ENCODE measurements at places on chromosomes 6 and 20.

- DNase-seq = no peak
Measured at GRCh38 chr6:105995391-105995865, 90.7 kb upstream of the PRDM1 start.

GRCh38 chr6:121865811-121866210 is 430.4 kb downstream of the GJA1 start:
- no peak for DNase-seq

- no peak for DNase-seq
Measured at GRCh38 chr20:61047515-61047914, 204.5 kb upstream of the CDH4 start.

DNA sequence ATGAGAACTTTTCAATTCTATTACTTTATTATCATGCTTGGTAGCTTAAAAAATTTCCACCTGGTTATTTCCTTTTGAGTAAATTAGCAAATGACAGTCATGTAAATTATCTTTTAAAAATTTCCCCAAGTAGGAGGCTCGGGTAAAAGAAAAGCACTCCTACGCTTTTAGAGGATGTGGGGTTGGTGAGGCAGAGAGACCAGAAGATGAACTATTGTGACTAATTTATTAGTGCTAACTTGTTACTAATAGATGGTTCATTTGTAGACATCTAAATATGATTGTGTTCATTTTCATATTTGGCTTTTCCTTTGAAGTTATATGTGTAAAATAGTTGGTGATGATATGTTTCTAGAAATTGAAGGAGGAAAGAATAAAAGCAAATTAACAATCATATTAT is 27.0 kb downstream of the ZNF292 start:
- DNase-seq = no peak

- DNase-seq = no peak
Measured at GRCh38 chr20:15654208-15654649, 919.0 kb downstream of the KIF16B start.

- peak; percentile 22 for DNase-seq
Measured at GRCh38 chr20:56628873-56629463, at the start of gene TFAP2C. Gene TFAP2C, plus strand, starts transcription at chr20:56629306. Its CDS starts 239 bp downstream, at chr20:56629545.

DNA sequence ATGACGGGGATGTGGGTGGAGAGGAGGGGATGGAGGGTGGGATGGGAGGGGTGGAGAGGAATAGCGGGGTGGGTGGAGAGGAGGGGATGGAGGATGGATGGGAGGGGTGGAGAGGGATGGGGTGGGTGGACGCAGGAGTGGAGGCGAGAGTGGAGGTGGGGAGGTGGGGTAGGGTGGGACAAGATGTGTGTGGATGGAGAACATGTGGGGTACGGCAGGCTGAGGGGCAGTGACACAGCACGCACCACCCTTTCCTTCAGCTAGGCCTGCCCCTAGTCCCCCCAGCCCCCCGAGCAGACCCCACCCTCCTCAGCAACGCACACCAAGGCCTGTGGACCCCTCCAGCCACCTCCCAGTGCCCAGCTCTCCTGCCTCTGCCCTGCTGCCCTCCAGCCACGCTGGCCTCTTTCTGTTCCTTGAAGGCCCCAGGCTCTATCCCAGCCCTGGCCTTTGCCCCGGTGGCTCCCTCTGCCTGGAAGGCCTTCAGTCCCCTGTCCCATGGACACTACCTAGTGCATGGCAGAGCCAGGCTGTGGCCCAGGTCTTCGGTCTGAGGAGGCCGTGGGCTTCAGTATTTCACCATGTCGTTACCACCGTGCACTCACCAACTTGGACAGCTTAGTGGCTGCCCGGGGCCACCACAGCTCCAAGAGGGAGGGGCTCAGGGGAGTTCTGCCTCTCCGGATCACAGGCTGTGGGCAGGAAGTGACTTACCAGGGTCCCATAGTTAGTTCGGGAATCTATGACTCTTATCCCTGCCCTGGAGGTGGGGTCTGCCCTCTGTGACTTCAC is 78.4 kb upstream of the PMEPA1 start:
- DNase-seq = no peak

GRCh38 chr20:11511821-11512220 is 405.9 kb upstream of the BTBD3 start:
- DNase-seq = no peak

DNA sequence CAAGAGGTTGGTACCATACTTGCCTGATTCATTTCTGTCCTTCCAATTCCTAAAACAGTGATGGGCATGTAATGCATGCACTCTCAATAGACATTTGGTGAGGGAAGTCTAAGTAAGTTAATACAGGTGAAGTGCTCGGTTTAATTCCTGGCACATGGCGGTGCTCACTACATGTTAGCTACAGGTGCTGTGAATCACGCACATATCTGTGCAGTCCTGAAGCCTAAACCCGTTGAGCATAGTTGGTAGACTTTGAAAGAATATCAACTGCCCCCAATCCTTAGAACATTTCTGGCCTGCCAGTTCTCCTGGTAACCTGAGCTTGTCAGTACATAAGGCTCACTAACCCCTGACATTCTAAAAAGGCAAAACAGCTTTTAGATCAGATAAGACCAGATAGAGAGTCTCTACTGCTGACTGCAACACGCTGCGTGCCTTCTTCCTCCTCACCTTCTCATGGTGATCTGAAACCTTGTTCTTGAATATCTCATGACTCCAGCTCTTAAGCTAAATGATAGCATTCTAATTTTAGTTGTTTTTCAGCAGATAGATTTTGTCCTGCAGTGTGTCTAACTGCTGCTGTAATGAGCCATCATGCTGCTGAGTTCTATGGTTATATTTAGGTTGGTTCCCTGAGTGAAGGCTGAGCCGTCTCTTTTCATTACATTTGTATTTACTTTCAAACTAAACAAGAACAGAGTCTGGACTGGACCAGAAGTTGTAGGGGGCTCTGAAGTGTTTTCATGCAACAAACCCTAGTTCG is 328.5 kb upstream of the QKI start:
- no peak for DNase-seq

- DNase-seq = no peak
Measured at GRCh38 chr20:24783631-24784492, 165.2 kb upstream of the CST7 start.
